Activated T-cell treated with anti-CD3 and anti-CD28 coated beads, Interleukin-2, amount 50 U/mL, for 48 hours (primary cell): ENCODE measurements at places on chromosomes 13 and 19.

DNA sequence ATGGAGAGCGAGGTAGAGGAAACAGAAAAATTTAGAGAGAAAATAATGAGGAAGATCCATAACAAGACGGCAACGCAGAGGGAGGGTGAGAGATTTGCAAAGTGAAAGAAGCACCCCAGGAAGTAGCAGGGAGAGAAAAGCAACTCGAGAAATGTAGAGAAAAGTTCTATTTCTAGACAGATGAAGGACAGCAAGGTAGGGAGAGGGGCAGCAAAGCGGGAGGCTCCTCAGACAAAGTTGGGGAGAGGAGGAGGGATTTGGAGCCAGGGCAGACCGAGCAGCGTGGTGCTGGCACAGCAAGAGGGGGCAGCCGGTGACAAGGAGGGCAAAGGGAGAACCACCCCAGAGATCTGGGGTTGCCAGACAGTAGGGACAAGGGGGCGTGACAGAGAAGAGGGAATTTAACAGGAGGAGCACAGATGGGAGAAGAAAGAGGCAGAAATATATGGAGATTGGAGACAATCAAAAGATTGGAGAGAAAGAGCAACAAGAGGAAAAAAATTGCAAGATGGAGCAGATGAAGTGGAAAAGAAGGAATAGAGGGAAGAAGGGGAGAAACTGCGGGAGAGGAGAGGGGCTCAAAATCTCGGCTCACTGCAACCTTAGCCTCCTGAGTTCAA, 989 bp downstream of the ZNF766 start:
- no peak for DNase-seq

GRCh38 chr19:18895038-18895823, 727 bp downstream of the CERS1 start:
- no peak for DNase-seq

- DNase-seq: no peak
These were observed 360 bp downstream of the DDX39A start for GRCh38 chr19:14418856-14419105.

- DNase-seq: no peak
These were observed 31.0 kb downstream of the CRYL1 start for GRCh38 chr13:20494656-20495055.

- DNase-seq: no peak
These were observed 1747.0 kb downstream of the OLFM4 start for GRCh38 chr13:54775501-54776191.

DNA sequence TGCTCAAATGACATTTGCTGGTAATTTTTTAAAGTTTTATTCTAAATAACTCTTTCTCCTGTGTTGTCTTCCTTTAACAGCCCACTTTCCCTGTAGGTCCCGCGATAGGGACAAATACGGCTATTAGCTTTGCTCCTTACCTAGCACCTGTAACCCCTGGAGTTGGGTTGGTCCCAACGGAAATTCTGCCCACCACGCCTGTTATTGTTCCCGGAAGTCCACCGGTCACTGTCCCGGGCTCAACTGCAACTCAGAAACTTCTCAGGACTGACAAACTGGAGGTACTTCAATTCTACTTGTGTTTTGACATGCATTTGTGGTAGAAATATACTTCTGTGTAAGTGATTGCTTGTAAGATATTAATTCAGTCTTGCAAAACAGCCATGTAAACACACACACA, 91.0 kb upstream of the RAP2A start:
- DNase-seq: no peak

- DNase-seq: no peak
These were observed 4.7 kb downstream of the SIGLEC7 start for GRCh38 chr19:51146751-51147150.

- peak; percentile 17 for DNase-seq
These were observed 348.3 kb downstream of the LIG4 start for GRCh38 chr13:107866941-107867623.

GRCh38 chr19:16896146-16897028, 7.6 kb downstream of the F2RL3 start:
- peak; percentile 28 for DNase-seq

DNA sequence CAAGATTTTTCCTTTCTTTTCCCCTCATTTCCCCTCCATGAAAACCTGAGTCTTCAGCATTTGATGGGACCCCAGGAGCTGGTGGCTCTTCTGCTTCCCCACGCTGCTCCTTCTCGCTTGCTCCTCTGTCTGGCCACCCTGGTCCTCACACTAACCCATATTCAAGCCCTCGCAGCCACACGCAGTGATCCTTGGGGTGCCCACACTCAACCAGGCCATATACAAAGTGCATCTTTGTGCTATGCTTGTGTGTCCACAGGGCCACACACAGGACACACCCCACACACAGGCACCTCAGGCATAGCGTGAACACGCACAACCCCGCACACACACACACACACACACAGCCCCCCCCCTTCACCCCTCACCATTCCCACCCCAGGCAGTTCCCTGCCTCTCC, 132.1 kb downstream of the URI1 start:
- no peak for DNase-seq

- no peak for DNase-seq
These were observed 58.7 kb upstream of the KLF5 start for GRCh38 chr13:73000027-73000674.

DNA sequence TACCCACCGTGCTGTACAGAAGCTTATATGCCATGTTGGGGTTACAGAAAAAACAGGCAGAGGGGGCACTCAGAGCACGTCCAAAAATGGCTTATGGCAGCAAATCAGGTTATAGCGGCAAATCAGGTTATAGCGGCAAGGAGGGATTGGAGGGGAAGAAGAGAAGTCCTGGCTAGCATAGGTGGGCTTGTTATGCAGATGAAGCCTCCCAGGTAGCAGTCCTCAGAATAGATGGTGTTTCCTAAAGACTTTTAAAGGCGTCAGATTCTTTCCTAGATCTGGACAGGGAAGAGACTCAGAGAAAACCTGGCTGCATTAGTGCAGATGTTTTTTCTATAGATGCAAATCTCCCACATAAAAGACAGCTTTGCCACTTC, 19.8 kb upstream of the PLEKHF1 start:
- DNase-seq: no peak

GRCh38 chr13:109465148-109465547, 321.2 kb downstream of the IRS2 start:
- DNase-seq: no peak

GRCh38 chr19:14565298-14565679, 6.6 kb downstream of the NDUFB7 start:
- DNase-seq: no peak

DNA sequence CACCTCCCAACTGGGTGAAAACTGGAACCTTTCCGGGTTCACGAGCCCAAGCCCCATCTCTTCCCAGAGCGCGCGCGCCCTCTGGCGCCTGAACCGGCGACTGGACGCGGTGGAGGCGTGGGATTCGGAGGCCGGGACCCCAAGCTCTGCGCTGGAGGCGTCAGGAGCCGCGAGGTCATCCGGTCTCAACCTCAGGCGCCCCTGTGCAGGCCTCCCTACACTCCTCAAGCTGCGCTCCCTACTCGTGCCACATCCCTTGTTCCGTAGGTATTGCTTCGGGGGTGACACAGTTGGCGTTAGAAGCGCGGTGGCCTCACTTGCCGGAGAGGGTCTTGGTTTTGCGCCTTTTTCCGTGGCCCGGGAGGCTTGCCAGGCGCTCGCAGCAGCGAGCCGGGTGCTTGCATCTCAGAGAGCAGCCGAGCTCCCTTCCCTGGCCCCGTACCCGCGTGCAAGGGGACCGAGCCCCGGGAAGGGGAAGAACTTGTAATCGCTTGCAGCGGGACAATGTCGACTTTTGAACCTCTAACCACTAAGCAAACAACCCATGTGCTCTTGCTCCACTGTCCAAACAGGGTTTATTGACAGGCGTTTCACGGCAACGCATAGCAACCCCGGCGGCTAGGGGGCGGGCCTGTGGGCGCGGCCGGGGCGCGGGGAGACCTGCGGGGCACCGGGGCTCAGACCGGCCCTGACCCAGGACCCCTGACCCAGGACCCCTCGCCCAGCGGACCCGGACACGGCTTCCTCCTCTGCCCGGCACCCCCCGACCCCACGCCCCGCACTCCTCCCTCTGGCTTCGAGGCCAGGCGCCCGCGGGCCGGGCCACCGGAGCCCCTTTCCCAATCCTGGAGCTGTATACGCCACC, 8.5 kb downstream of the CDX2 start:
- DNase-seq: peak; percentile 67

DNA sequence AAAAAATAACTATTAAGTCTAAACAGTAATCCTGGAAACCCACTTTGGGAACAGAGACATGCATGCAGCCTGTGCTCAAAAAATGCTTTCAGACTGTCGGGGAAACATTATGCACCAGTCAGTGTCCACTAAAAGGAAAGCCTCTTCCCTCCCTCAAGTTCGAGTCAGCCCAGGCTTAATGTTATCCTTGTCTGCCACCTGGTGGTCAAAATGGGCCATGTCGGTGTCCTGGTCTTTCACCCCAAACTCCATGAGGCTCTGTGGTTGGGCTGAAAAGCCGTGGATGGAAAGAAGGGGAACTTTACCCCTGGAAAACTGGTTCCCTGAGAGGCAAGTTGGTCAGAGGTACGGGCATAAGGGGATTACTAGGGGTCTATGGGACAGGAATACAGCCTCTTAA, 88.4 kb upstream of the ZNF492 start:
- peak; percentile 46 for DNase-seq

- DNase-seq: no peak
These were observed 25.0 kb downstream of the KBTBD6 start for GRCh38 chr13:41107584-41108014.

DNA sequence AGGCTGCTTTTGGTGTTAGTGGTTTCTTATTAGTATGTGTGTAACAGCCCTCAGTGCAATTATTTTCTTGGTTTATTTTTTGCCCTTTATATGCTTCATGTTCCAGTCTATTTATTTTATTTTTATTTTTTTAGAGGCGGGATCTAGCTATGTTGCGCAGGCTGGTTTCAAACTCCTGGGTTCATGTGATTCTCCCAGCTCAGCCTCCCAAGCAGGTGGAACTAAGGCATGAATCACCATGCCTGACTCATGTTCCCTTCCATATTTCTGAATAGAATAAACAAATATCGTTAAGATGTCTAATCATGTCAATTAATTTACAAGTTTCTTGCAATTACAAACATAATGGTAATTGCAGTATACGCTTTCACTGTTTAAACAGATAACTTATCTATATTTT, 11.7 kb downstream of the SKA3 start:
- DNase-seq: no peak

DNA sequence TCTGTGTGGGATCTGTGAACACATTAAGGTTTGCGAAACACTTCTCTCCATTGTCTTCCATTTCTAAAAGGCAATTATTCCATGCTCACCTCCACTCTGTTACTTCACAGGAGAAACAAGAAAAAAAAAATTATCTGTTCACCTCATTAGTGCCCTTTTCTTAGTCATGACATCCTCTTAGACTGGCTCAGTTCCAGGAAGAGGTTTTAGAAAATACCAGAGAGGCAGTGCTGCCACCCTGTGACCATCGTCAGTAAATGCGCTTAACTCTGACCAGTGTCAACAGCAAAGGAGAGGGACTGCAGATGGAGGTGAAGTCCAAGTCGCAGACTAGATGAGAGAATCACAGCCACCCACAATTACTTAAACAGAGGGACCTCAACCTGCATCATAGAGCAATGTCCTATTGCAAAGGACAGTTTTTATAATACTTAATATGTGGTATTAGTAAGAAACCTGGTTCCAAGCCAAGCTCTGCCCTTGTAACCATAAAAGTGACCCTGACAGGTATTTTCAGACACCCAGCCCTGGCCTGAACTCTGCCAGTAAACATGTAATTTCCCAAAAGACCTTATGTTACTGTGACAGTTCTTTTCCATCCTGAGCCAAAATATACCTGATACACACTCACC, 19.4 kb downstream of the CEACAM21 start:
- DNase-seq: peak; percentile 79
